Hepatocyte (in vitro differentiated cells): ENCODE measurements at places on chromosomes 12 and 14. TPM values are rescaled to one million over a fixed set of nuclear protein-coding genes. Genes with fewer than 3 reads are reported as not detected.

TMEM233 gene
- total RNA-seq, result not detected in 2 replicates

SETD3 gene
- 60.2 and 67.3 TPM in 2 replicates for total RNA-seq

OTOGL gene
- total RNA-seq, result 0.33 and 0.44 TPM in 2 replicates

DNA sequence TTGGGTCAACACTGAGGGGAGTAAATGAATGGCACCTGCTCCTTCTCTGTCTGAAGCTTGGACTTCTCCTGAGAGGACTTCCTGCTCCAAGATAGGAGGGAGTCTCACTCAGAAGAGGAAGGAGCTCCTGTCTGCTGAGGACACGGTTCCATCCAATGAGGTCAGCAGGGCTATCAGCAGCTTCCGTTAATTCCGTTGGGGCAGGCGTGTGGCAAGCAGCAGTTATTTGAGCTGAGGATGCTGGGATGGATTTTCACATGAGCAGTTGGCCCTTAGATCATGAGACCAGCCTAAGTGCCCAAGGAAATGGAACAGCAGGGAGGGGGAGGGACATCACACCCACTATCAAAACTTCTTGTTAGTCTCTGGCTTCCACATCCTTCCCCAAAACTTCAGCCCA lies 159.0 kb upstream of the PZP start:
- peaks cover 4% of the 10 kb centered on the region for H3K4me1 ChIP-seq
- no peak overlapping the region for H3K27ac ChIP-seq
- no peak for DNase-seq
- H3K36me3 ChIP-seq, result no peaks in the 10 kb centered on the region
- H3K27me3 ChIP-seq, result no peaks in the 10 kb centered on the region

GRCh38 chr12:89762498-89763170 lies 54.0 kb upstream of the ATP2B1 start:
- DNase-seq, result no peak
- H3K36me3 ChIP-seq, result no peaks in the 10 kb centered on the region
- no peaks in the 10 kb centered on the region for H3K27me3 ChIP-seq
- no peak overlapping the region for H3K4me3 ChIP-seq
- H3K27ac ChIP-seq, result no peak overlapping the region

- no peaks in the 10 kb centered on the region for H3K27me3 ChIP-seq
- no peaks in the 10 kb centered on the region for H3K36me3 ChIP-seq
- peak; percentile 82 for DNase-seq
These were observed 60.6 kb downstream of the PTPRB start for GRCh38 chr12:70576341-70577282.

DNA sequence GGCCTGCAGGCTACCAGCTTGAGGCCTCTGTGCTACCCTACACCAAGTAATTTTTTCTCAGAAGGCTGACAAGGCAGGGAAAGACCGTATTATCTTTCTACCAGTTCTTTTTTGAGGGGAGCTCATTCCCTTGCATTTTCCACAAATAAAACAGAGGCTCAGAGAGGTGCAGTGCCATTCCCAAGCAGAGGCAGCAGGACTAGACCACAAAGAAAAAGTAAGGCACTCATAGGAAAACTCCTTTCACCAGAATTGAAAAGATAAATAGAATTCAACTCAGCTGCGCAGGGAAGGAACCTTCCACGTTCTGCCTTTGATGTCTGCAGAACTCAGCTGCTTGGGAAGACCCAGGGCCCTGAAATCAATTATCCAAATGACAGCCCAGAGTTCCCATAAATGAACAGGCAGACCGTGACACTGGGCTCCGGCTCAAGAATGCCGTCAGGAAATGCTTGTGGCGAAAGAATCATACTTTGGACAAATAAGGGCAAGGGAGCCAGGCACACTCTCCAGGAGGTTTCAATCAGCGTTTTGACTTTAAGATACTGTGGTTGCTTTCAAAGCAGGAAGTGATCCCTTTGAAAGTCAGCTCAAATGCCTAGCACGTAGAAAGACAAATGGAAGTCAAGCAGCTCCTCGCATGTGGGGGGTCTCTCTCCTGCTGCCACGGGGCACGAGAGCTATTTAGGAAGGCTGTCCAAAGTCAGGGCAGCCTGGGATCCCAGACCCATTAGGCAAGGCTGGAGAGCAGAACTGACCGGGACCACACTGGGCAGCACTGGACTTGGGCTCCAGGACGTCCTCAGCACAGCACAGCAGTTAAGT lies 14.0 kb downstream of the KCTD10 start:
- H3K4me1 ChIP-seq, result peaks cover 51% of the 10 kb centered on the region
- H3K36me3 ChIP-seq, result no peaks in the 10 kb centered on the region
- H3K27ac ChIP-seq, result peak overlapping the region; percentile 95
- DNase-seq, result peak; percentile 73
- no peaks in the 10 kb centered on the region for H3K27me3 ChIP-seq
- no peak overlapping the region for H3K4me3 ChIP-seq

DNA sequence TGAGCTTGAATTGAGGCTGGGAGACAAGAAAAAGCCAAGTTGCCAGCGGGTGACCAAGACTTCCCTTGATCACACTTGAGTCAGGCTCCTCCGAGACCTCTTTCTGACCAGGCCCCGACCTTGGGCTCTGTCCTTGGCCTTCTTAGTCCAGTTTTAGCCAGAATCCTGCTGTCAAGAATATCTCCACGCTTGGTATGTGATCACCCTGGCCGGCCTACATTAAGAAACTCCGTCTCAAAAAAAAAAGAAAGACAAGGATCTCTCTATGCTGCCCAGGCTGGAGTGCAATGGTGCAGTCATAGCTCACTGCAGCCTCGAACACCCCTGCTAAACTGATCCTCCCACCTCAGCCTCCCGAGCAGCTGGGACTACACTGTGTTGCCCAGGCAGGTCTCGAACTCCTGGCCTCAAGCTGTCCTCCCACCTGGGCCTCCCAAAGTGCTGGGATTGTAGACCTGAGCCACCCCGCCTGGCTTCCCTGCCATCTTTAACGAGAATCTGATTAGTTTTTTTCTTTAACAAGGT lies 1.0 kb upstream of the ITPK1 start:
- H3K36me3 ChIP-seq, result no peaks in the 10 kb centered on the region
- no peak for DNase-seq
- peak overlapping the region; percentile 100 for H3K27ac ChIP-seq
- peaks cover 18% of the 10 kb centered on the region for H3K4me1 ChIP-seq

C14orf132 gene
- total RNA-seq, result 16.3 and 17.0 TPM in 2 replicates

GRCh38 chr14:101359221-101360053 lies 201.9 kb upstream of the DIO3 start:
- no peaks in the 10 kb centered on the region for H3K36me3 ChIP-seq
- peak; percentile 55 for DNase-seq
- H3K4me1 ChIP-seq, result peaks cover 27% of the 10 kb centered on the region
- H3K4me3 ChIP-seq, result no peak overlapping the region

- H3K27me3 ChIP-seq, result no peaks in the 10 kb centered on the region
- no peaks in the 10 kb centered on the region for H3K36me3 ChIP-seq
- H3K27ac ChIP-seq, result no peak overlapping the region
- H3K4me1 ChIP-seq, result no peaks in the 10 kb centered on the region
- no peak overlapping the region for H3K4me3 ChIP-seq
- no peak for DNase-seq
These were observed 145.8 kb downstream of the RBM19 start for GRCh38 chr12:113820309-113820708.

PTCSC3 gene
- not detected in 2 replicates for total RNA-seq

LRIG3 gene
- 63.9 and 71.5 TPM in 2 replicates for total RNA-seq

DNA sequence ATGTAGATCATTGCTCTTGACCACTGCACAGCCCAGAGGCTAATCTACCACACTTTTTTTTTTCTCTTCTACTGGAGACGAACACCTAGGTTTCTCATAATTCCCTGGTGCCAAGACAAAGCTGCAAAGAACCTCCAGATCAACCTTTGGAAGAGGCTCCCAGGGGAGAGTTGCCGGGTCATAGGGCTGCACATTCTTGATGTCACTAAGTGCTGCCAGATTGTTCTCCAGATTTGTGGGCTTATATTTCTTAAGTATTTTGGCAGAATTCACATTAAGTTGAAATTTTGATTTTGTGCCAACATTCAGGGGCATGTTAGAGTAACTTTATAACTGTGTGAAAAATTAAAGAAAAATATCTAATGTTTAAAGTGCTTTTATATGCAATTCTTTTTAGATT lies 13.5 kb upstream of the PDZRN4 start:
- no peak overlapping the region for H3K4me3 ChIP-seq
- no peaks in the 10 kb centered on the region for H3K27me3 ChIP-seq

DNA sequence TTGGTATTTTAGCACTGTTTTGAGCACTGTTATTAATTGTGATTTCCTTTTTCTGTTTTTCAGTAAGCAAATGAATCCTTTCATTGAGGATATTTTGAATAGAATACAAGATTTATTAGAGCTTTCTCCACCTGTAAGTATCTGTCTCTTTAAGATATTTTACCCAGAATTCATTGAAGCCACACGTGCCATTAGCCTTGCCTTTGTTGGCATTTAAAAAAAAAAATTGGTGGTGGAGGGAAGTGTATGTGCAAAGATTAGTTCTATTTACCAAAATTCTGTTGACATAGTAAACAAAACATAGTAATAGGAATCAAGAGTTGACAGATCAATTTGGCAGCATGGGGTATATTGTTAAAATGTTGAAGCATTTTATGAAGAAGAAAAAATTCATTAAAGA lies 23.8 kb downstream of the XPOT start:
- H3K27ac ChIP-seq, result no peak overlapping the region
- H3K36me3 ChIP-seq, result no peaks in the 10 kb centered on the region
- no peaks in the 10 kb centered on the region for H3K4me1 ChIP-seq
- no peak overlapping the region for H3K4me3 ChIP-seq

GRCh38 chr12:107447336-107447735 lies 238.3 kb upstream of the PWP1 start:
- no peaks in the 10 kb centered on the region for H3K36me3 ChIP-seq
- no peaks in the 10 kb centered on the region for H3K4me1 ChIP-seq
- no peak overlapping the region for H3K27ac ChIP-seq
- no peaks in the 10 kb centered on the region for H3K27me3 ChIP-seq

DNA sequence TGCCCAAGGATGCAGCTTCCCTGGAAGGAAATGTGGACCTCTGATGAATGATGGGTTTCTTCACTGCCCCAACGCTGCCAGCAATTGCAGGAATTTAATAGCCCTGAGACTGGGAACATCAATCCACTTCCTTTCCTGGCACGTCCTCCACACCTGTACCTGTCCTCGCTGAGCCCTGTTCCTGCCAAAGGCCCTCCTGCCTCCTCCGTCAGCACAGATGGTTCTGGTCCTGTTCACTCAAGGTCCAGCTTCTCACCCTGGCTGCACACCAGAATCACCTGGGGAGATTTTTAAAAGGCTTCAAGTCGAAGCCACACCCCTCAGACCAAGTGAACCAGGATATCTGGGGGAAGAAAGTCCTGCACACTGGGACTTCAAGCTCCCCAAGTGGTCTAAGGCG lies 38.4 kb upstream of the TMEM132C start:
- no peak overlapping the region for H3K27ac ChIP-seq
- H3K27me3 ChIP-seq, result no peaks in the 10 kb centered on the region
- no peak for DNase-seq
- no peak overlapping the region for H3K4me3 ChIP-seq
- no peaks in the 10 kb centered on the region for H3K36me3 ChIP-seq

TNS2 gene
- total RNA-seq, result 15.9 and 16.9 TPM in 2 replicates

DNA sequence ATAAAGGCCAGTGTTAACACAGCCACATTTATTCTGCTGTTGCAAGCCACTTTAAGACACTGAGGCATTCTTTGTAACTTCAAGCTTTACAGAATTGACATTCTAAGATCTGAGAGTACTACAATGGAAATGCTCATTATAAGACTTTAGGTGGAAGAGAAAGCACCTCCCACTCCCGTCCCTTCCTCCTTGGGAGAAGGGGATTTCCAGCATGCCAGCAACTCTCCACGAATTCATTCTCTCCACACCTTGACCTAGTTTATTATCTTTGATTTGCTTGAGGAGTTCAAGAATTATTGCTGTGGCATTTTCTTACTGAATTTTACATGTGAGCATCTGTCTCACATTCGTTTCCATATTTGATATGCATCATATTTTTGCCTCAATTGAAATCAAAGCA lies 644.4 kb upstream of the MIS18BP1 start:
- no peak for DNase-seq
- no peak overlapping the region for H3K27ac ChIP-seq
- H3K4me1 ChIP-seq, result no peaks in the 10 kb centered on the region

GRCh38 chr12:49615725-49616124 lies 7.6 kb upstream of the PRPF40B start:
- no peak overlapping the region for H3K27ac ChIP-seq
- no peaks in the 10 kb centered on the region for H3K27me3 ChIP-seq
- no peaks in the 10 kb centered on the region for H3K4me1 ChIP-seq
- H3K36me3 ChIP-seq, result no peaks in the 10 kb centered on the region

DNA sequence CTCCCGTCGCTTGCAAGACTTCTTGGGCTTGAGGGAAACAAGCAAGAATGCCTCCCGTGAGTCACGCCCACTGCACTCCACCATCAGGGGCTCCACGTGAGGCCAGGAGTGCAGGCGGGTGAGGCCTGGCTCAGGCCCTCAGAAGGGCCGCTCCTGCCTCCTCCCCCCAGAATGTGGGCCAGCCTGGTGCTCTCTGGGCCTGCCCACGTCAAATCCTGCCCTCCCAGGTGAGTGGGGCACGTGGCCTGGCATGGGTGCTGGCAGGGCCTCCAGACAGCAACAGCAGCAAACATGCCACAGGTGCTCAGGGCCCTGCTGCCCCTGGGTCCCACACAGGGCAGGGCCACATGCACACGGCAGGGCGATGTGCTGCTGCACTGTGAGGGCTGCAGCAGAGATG lies 30.6 kb upstream of the BTBD6 start:
- no peak overlapping the region for H3K4me3 ChIP-seq
- H3K4me1 ChIP-seq, result no peaks in the 10 kb centered on the region
- H3K27ac ChIP-seq, result no peak overlapping the region
- H3K27me3 ChIP-seq, result no peaks in the 10 kb centered on the region
- no peak for DNase-seq

- DNase-seq, result no peak
- no peak overlapping the region for H3K27ac ChIP-seq
- H3K4me3 ChIP-seq, result no peak overlapping the region
- no peaks in the 10 kb centered on the region for H3K27me3 ChIP-seq
- no peaks in the 10 kb centered on the region for H3K4me1 ChIP-seq
These were observed 74.8 kb upstream of the G2E3 start for GRCh38 chr14:30484201-30484600.

SIX1 gene
- total RNA-seq, result 6.3 and 6.5 TPM in 2 replicates

GRCh38 chr14:75259510-75259855 lies 19.1 kb upstream of the FOS start:
- no peaks in the 10 kb centered on the region for H3K27me3 ChIP-seq
- DNase-seq, result peak; percentile 62
- no peak overlapping the region for H3K4me3 ChIP-seq
- H3K36me3 ChIP-seq, result no peaks in the 10 kb centered on the region
- H3K4me1 ChIP-seq, result peaks cover 35% of the 10 kb centered on the region
- H3K27ac ChIP-seq, result peak overlapping the region; percentile 94

DCN gene
- total RNA-seq, result 1,789 and 1,996 TPM in 2 replicates

FLRT2 gene
- total RNA-seq, result 42.3 and 48.0 TPM in 2 replicates

GRCh38 chr12:7512553-7512952 lies 9.0 kb upstream of the CD163 start:
- peak overlapping the region; percentile 49 for H3K27ac ChIP-seq
- H3K4me3 ChIP-seq, result no peak overlapping the region
- no peaks in the 10 kb centered on the region for H3K36me3 ChIP-seq
- H3K27me3 ChIP-seq, result no peaks in the 10 kb centered on the region
- H3K4me1 ChIP-seq, result no peaks in the 10 kb centered on the region

DNA sequence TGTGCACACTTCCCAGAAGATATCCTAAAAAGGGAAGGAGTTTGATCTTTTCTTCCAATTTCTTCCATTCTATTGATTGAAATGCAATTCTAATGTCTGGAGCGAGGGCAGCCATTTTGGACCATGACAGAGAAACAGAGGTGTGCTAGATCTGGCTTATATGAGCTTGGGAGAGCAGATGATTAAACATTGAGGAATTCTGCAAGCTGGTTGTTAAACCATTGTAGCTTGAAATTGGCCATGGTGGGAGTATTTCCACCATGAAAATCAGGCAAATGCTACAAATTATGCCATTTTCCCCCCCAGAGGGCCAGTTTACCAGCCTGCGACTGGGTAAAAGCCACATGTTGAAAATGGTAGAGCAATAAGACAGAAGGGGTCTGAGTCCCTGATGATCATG lies 155.0 kb downstream of the PAWR start:
- H3K36me3 ChIP-seq, result no peaks in the 10 kb centered on the region
- no peak overlapping the region for H3K4me3 ChIP-seq
- H3K27me3 ChIP-seq, result no peaks in the 10 kb centered on the region
- peaks cover 17% of the 10 kb centered on the region for H3K4me1 ChIP-seq
